ENCODE measurements at places on chromosomes 5 and 9.

- peak; percentile 17 for DNase-seq
Measured at GRCh38 chr5:53922508-53923498, 362.4 kb downstream of the NDUFS4 start.

GRCh38 chr9:34381323-34381722 is 4.6 kb upstream of the MYORG start:
- DNase-seq = no peak

GRCh38 chr9:69157751-69158466 is 16.2 kb upstream of the TJP2 start:
- no peak for DNase-seq

DNA sequence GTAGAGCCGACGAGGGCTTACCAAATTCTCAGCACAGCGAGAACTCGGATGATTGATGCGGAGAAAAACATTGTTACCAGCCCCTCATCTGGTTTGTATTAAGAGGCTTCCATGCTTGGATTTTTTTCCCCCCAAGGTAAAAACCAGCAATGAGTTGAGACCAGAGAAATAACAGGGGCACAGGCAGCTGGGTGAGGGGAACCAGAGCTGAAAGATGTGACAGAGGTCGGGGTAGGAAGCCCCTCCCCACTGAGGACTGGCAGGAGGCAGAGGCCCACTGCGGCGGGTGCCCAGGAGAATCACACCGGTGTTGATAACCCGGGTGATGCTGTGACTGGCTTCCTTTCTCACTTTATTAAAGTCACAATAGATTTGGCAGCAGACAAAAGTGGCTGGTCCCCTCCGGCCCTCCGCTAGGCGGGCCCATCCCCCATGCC is 116.5 kb upstream of the PHYKPL start:
- no peak for DNase-seq

GRCh38 chr9:133731876-133732638 is 6.1 kb downstream of the SARDH start:
- DNase-seq = no peak

GRCh38 chr9:114406441-114406840 is 18.7 kb upstream of the AKNA start:
- no peak for DNase-seq

DNA sequence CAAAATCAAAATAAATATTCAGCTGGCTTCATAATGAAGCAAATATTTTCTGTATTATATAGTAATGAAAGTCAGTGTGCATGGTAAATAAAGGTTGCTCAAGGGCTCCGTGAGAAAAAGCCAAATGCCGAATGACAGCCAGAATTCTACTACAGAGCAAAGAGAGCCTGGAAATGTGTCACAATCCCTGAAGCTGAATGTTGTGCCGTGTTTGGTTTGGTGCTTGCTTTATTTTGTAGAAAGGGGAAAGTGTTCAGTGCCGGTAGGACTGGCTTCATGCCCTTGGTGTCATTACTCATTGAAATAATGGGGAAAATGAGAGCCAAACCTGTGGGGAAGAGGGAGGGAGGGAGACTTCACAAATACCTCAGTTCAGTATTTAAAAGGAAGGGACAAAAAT is 26.8 kb upstream of the ADAMTSL1 start:
- DNase-seq = no peak

DNA sequence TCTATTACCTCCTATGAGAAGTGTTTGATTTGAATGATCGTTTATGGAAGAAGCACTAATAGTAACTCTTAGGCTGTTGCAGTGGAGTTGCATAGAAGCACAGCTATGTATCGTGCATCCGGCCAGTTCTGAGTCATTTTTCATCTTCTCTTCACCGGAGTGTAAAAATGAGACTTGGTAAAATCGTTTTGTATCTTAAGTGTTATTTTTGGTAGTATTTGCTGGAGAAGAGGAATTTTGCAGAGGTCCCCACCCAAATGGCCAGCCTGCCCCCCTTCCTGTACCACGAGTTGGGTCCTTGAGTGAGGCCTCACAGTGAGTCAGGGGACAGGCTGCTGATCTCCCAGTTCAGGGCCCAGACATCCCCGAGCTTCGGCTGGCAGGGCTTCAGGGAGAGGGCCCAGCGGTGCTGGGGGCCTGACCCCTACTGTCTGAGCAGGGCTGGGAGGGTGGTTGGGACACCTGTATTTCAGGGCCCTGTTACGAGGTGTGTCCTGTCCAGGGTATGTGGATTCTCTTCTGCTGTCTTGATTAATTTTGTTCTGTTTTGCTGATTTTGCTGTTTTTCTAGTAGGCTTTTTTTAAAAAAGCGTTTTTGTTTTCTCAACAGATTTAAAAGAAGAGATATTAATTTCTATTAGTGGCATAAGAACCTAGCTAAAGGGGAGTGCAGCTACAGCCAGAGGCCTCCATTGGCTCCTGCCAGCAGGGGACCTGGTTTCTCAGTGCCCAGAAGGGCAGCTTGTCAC is 210.8 kb downstream of the TRIO start:
- DNase-seq = no peak

DNA sequence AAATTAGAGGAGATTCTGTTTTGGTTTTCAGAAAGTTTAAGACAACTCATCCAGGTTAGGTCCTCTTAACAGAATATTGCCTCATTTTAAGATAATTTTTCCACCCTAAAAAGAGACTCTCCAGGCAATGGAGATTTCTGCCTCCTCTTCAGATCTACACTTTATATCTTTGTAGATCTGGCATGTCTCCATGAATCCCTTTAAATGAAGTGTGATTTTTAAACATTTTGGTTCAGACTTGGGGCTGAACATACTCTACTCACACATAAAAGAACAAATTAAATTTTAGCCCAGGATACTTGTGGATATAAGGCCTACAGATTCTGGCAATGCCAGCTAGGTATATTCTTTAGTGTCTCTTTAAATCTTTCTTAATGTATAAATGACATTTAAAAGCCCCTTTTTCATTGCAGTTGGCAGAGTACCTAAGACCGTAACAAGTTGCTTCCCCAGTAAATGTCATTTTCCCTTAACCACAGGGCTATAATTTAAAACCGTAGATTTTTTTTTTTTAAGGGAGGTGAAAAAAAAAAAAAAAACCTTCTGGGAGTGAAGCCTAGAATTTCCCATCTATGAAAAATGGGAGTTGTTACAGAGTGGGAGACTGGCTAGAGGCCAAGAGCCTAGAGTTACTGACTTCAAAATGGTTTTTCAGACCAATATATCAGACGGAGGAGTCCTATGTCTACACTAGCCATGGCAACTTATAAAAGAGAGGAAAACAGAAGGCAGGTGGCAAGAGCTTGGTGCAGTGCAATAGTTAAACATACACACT is 207.8 kb upstream of the TARS1 start:
- no peak for DNase-seq

DNA sequence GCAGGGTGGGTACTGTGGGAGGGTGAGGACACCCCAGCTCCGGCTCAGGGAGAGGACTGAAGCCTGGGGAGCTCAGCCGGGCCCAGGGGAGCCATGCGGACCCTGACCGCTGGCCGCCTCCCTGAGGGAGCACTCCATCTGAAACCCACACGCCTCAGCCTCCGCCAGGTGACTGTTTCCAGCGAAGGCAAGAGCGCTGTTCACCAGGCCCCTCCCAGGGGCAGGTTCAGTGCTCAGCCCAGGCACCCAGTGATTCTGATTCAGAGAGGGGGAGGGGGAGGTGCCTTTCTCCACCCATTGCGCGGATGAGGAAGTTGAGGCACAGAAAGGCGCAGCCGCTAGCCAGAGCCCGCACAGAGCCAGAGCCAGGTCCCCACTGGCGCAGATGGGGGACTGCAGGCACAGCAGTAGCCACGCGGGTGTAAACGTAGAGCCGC is 27.0 kb downstream of the ADGRD2 start:
- no peak for DNase-seq
